HT1080 (cell line): ENCODE measurements at places on chromosomes 3 and 15.
A peak's percentile ranks its signal among the peaks of the same experiment; 100 is the strongest.

DNA sequence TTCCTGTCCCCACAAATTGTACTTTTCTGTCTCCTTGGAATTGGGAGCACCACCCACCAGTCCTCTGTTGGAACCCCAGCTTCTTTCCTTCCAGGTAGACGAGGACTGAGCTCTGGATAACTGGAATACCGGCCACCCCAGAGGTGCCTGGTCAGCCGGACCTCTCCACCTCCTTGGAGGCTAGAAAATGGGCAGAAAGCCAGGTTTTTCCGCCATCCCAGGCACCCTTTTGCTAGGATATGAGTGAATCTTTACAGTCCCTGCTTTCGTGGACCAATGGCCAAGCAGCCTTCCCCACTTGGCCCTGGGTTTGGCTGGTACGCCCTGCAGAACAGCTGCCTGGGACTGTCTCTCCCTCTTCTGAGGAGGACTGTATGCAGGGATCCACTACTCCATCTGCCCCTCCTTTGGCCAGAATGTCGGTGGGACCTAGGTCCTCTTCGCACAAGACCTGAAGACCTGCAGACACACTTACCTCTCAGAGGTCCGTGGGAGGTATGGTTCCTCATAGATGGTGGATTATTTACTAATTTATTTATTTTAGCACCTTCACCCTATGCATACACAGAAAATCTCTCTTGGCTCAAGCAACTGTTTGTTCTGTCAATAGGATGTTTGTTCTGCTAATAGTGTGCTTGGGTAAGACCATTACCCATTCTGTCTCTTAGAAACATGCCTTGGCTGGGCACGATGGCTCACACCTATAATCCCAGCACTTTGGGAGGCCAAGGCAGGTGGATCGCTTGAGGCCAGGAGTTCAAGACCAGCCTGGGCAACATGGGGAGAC is 8.6 kb upstream of the CHAC1 start:
- DNase-seq: no peak

DNA sequence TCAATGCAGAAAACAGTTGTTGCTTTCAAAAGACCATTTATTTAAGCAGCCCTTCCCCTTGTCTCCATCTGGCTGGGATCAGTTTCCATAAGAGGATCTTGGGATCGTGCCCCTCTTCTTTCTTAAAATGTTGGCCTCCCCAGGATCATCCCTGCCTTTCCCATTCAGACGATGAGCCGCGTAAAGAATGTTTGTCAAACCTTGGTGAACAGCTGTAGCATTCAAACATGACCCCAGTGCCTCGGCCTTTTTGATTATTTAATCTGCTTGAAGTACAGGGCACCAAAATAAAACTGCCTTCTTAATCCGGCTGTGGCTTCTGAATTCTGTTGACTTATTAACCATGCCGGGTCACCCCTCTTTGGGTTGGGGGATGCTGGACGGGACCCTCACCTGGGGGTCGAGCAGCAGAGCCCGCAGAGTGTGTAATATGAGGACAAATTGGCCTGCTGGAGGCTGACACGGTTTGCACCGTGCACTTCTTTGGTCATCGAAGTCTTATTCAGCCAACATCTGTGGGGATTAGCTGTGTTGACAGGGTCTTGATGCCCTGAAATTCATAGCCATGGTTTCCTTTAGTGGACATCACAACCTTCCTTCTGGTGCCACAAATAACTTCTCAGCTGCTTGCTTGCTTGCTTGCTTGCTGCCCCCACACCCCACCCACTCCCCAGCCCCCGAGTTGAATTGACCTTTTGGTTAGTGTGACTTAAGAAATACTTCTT is at the start of gene LRTM1:
Gene LRTM1 (minus strand): TSS at position 14 of the 725 bp plus-strand sequence. CDS start 148 bp downstream, outside the sequence.
- no peak for DNase-seq

DNA sequence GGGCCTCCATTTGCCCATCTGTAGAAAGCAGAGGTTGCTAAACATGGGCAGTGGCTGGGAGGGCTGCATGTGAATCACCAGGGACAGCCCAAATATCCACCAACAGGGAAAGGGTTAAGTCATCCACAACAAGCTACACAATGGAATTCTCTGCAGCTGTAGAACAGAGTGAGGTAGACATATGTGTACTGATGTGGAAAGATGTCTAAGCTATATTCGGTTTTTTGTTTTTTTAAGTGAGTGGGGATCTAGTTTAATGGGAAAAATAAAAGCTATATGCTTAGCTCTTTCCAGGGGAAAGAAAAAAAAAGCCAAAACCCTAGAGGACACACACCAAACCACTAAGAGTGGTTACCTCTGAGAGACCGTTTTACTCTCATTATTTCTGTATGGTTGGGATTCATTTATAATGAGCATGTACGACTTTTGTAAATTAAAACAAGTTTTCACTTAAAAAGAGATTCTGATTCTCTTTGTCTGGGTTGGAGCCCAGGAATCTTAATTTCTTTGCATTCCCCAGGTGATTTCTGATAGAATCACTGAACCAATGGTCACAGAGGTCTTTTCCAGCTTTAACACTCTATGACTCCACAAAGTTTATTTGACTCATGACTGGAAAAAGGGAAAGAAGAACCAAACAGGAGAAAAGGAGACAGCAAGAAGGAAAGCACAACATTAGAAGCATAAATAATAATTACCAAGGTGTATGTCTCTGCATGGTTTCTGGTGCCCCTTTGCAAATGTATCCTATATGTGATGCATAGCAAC is 19.1 kb downstream of the CRABP1 start:
- DNase-seq: no peak

- DNase-seq: no peak
Observed at GRCh38 chr3:100981164-100981911, 11.9 kb downstream of the ABI3BP start.

- no peak for DNase-seq
Observed at GRCh38 chr3:44427683-44428082, 49.8 kb downstream of the ZNF445 start.

DNA sequence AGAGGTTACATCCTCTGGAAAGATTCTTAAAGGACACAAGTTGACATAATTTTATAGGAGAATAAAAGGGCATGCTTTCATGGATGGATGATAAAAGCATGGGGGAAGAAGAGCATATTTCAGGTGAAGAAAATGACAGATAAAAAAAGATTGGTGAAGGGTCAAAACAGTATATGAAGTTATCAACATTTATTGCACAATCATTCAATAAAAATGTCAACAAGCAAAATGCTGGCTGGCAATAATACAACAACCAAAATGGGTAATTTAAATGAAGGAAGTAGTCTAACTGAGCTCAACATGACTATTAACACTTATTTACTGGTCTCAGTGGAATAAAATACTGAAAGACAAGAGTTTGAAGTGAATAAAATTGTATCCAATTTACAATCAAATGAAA is 696.7 kb downstream of the SQOR start:
- DNase-seq: no peak

GRCh38 chr15:35288580-35288979 is 203.5 kb upstream of the NANOGP8 start:
- DNase-seq: no peak

DNA sequence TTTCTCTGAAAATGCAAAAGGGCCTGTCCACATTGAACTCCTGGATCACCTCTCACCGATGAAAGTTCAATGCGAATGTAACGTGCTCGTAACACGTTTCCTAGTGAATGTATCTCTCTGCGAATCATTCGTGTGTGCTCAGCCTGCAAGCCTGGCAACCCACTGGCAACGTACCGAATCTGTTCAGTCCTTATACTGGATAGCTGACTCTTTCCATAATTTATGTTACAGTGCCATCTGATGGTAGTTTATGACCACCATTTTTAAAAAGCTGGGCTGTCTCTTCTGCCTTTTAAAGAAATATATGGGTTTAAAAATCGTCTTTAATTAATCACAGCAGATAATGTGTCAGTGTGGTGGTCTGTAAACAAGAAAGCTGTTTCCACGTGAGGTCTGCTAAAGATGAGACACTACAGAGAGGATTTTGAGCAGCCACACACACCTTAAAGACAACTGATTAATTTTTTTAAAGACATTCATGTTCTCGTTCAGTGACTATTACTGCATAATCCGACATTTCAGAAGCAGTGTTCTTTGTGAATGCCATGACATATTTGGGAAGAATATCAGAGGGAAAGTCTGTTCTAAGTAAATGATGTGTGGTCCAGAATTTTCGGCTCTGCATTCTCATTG is 69.4 kb upstream of the FOXP1 start:
- peak; percentile 57 for DNase-seq

DNA sequence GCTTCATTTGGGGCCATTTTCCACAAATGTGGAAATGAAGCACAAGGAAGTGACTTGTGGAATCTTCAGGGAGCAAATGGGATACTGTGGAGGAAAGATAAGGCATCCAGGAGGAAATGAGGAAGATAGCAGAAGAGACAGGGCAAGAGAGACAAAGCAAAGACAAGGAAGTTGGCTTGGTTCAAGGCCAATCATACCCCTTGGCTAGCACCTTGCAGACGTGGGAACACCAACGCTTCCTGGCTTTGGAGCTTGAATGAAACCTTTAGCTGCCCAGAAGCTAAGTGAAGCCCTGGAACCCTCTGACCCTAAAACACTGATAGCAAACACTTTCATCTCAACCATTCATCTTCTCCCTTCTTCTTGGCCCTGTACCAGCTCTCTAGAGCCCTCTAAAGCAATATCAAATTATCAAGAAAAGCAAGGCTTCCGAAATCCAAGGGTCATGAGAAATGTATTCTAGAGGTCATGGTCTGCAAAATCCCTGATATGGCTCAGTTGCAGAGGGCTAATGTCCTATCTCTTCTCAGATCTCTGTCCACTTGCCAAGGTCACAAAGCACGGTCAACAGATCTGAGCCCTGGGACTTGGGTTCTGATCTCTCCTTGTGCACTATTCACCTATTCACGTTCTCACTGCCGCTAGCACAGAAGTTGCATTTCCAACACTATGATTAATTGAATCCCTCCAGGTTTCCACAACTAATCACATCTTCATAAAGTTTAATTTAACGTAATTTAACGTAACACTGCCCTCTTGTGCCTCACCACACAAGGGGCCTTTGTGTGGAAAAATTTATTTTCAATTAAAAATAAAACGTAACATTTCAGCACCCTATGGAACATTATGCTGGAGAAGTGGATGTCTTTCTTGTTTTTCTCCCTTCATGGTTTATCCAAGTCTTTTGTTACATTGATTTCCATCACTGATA is 557.6 kb upstream of the ADAMTS9 start:
- DNase-seq: no peak

DNA sequence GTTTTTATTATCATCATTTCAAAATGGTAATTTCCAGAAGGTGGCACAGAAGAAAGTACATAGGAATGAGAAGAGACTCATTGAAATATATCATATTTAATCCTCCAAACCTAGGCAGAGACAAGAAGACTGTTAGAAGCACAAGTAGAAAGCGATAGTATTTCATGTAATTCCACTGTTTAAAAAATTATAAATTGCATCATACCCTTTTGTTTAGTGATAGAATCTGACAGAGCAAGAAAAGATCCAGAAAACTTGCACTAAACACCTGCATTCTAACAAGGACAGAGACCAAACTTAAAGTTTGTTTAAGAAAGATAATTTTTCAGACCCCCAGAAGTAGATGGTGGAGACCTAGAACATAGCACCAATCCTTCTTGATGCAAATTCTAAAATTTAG is 56.9 kb upstream of the CD96 start:
- no peak for DNase-seq

- no peak for DNase-seq
Observed at GRCh38 chr3:6444888-6445658, 415.8 kb upstream of the GRM7 start.

GRCh38 chr15:62128916-62129315 is 36.2 kb downstream of the C2CD4B start:
- DNase-seq: no peak

DNA sequence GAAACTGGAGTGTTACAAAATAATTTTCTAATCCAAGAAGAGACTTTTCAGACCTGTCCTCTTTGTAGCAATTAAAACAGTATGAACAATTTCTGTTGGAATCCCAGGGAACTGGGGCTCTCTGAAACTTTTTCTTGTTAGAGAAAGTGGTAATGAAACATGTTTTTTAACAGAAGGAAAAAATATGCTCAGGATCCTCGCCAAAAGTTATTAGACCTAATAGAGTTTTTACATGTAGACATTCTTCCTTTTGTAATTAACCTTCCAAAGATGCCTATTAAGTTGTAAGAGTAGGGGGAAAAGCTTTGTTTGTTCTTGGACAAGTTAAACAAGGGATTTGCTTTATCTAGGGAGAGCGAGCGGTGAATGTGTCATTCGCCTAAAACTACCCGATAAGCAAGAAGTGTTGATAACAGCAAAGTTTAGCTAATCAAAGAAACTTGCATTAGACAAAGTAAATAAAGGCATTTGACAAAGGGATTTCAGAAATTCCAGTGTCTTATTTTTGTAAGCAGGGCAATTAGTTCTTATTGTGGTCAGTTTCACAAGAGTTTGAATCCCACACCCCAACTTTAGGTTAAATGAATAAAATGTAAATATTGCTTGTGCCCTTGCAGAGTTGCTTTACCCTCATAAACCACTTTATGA is 2.3 kb downstream of the RARB start:
- DNase-seq: no peak

GRCh38 chr15:65790694-65791334 is 1.3 kb downstream of the DENND4A start:
- no peak for DNase-seq

DNA sequence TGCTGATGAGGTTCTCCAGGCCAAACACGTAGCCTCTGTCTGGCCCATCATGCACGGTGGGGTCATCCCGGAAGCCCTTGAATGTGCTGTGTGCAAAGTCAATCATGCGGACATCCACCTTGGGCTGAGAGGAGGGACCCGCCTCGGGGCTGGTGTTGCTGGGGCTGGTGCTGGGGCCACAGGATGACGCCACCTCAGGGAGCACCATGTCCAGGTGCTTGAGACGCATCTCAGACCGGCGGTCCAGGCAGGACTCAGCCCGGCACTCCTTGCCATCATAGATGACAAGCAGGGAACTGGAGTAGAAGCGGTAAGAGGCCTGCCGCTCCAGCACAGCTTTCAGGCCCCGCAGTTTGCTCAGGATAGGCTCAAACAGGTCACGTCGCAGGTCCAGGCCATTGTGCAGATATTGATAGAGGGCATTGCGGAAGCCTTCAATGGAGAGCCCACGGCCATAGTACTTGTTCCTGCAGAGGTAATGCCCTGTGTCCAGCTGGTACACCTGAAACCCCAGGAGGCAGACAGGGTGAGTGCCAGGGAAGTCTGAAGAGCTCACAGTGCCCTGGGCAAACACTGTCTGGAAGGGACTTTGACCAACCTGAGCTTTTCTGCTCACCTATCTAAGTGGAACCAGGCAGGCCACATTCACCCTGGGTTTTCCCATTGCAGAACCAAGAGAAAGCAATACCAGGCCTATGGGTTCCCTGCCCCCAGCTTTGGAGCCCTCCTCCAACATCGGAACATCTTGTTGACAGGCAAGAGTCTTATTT is 3.6 kb upstream of the GMPPB start:
- DNase-seq: no peak

- DNase-seq: peak; percentile 46
Observed at GRCh38 chr3:157104928-157105652, 54.9 kb downstream of the CCNL1 start.
